ENCODE measurements at places on chromosomes 5 and 9.

GRCh38 chr9:107684224-107684623, 194.7 kb upstream of the KLF4 start:
- DNase-seq = no peak

- DNase-seq = no peak
These were observed 66.3 kb upstream of the COL5A1 start for GRCh38 chr9:134575103-134575900.

GRCh38 chr9:88925481-88925880, 65.8 kb upstream of the S1PR3 start:
- no peak for DNase-seq

GRCh38 chr5:171542525-171543140, 123.2 kb downstream of the FGF18 start:
- no peak for DNase-seq

DNA sequence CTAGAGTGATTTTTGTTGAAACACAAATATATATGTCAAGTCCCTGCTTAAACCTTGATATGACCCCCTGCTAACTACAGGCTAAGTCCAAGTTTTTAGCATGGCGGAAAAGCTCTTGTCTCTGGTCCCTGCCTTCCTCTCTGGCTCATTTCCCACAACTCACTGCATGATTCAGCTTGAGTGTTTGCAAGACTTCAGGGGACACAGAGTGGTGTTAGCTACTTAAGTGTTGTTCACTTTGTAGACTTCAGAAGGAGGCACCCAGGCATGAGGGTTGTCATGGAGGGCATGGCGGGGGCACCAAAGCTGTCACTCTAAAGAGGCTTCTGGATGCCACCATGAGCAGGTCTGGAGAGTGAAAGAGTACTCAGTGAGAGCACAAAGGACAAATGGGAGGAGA, 362.4 kb upstream of the ACTBL2 start:
- DNase-seq = no peak

- DNase-seq = no peak
These were observed 438.0 kb upstream of the MPDZ start for GRCh38 chr9:13717322-13718054.

- DNase-seq = no peak
These were observed 5.2 kb upstream of the SLC27A4 start for GRCh38 chr9:128335161-128335560.

DNA sequence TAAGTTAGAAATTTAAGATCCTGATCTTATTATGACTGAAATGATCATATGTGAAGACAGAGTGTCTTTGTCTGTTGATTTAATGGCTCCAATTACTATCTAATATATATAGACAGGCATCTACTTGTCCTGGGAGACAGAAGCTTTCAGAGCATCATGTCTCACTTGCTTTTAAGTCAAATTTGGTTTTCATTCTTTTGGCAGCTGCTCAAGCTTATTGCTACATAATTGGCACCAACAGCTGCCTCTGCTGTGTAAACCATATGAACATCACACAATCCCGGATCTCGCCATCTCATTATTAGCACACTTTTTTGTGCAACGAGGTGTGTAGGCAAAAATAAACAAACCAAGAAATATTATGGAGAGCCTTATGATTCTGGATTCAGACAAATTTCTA, 1717.9 kb downstream of the EFNA5 start:
- DNase-seq = no peak

GRCh38 chr5:140182803-140183367, 7.9 kb downstream of the CYSTM1 start:
- no peak for DNase-seq

DNA sequence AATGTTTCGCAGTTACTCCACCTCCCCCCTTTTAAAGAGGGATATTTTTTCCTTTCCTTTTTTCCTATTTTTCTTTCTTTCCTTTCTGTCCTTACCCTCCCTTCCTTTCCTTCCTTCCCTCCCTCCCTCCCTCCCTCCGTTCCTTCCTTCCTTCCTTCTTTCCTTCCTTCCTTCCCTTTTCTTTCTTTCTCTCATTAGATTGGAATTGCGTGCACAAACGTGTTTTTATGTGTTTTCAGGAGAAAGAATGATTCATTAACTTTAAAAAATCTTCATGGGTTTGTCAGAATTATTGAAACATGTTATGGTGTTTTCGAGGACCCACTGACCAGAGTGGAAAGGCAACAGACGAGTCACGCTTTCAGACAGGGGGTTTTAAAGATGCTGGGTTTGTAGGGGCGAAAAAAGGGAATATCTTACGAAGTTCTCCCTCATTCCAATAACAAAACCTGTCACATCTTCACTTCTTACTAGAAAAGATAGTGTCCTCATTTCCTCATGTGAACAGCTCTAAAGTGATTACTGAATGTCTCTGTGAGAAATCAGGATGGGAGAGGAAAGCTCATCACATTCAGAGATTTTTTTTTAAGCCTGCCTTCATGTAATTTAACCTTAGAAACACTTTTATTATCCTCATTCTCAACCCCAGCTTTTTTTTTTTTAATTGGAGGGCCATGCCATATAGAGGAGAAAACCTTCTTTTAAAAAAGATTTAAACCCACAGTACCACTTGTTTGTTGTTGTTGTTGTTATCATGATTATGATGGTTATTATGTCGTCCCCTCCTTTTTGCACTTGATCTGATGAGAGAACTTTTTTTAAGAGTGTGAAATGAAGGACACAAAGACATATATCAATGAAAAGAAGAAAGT, 21.9 kb downstream of the NR2F1 start:
- DNase-seq = no peak

- no peak for DNase-seq
These were observed 9.0 kb downstream of the RALGDS start for GRCh38 chr9:133111808-133112662.

GRCh38 chr5:76956033-76956432, 3.2 kb downstream of the CRHBP start:
- DNase-seq = no peak

DNA sequence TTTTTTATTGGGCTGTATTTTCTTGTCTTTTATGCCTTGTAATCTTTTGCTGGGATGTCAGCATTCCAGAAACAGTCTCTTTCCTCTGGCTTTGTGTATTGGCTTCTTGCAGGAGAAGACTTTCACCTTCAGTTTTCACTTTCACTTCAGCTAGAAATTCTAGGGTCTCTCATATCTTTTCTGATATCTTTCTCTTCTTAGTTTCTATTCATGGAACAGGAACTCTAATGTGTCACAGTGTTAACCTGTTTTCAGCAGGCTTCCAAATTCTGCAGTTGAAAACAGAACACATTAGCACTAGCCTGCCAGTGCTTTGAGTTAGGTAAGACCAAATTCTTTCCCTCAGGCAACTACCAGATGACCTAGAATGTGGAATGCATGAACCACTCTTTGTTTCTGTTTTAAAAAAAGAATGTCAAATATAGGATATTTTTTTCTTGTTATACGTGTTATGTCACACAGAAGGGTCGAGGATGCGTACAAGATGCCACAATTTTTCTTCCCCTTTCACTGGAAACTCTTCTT, 164.7 kb downstream of the TUSC1 start:
- no peak for DNase-seq

DNA sequence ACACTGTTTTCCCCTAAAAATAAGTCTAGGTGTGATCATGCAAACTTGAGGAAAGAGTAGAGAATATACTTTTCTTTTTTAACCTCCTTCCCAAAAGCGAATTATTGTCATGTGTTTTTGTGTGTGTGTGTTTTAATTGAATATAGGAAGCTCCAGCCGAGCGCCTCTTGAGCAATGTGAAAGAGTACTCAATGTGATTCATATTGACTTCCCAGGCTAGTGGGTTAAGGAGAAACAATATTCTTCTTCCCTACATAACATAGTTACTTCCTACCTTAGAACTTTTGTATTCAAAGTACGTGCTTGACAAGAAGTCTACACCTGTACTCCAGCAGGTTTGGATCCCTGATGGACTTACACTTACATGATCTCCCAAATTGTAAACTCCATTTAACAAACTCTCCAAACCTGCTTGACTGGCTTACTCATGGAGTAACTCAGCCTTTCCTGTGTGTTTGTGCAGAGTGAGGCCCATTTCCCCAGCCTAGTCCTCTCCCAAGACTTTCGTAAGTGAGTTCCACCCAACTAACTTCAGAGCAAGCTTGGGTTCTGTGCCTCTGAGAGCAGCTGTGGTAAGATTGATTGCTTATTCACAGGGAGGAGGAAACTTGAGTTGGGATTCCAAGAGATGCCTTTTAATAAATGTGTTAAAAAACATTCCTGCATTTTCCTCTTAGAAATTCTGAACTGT, 9.3 kb downstream of the SLC28A3 start:
- DNase-seq = no peak

DNA sequence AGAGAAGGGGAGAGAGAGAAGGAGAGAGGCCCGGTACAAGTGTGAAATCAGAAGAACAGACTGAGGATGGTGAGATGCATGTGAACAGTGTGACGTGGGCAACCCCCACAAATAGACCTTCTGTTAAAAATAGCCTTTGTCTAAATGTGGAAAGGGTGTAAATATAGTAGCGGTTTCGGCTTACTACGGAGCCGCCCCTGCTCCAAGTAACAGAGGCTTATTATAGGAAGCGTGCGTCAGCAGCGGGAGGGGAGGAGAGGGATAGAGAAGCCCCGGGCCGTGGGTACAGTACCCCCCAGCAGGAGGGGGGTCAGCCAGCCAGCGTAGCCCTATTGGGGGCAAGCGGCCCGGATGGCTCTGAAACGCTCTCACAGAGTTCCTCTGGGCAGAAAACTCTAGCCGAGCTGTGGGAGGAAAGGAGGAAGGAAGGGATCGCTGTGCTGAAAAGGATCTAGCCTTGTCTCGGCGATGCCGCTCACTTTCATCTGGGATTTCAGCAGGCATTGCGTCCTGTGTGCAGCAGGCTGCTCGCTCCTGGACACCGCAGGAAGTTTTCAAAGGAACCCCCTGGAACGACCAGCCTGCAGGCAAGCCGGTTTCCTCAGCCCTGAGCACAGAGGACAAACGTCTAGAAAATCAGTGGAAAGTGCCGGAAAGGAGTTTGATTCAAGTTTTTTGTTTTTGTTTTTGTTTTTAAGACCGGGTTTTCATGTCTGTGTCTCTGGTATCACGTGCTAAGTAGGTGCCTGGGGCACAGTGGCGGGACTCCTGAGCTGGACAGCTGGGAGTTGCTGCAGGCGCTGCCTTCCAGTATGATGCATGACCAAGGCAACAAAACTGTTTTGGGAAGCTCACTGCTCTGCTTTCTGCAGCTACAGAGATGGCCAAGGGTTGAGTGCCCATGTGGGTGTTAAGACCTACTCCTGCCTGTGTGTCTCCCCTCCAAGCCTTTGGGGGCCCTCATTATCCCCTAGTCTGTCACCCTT, 146.6 kb downstream of the SEC61B start:
- no peak for DNase-seq

DNA sequence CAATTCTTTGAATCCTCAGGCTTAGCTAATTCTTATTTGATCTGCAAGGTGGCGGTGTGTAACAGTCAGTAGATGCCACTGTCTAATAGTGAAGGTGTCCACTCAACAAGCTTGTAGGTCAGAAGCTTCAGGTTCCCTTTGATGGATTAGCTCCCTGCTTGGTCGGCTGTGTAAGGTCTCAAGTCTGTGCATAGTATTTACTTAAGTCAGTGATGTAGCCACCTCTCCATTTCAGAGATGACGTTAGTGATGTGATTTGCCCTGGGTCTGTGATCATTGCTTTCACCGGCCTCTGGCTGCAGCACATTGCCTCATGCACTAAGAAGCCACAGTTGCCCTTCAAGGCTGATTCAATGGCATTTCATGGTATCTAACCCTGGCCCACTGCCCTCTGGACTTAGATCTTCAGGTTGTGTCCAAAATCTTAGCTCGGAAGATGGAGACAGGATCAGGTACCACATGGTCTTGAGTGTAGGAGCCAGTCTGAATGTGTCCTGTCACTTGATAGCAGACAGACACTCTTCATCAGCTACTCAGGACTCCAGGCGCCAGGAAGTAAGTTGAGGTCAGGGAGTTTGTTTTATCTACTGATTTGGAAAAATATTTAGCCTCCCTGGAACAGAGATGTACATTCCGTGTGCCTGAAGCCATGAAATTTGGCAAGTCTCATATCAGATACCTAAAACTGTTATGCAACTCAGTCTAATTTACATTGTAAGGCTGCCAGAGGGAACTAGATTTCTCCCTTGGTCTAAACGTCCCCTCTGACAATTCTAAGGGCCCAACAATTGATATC, 42.9 kb downstream of the SUB1 start:
- no peak for DNase-seq

- no peak for DNase-seq
These were observed 107.2 kb downstream of the ARHGEF28 start for GRCh38 chr5:73733219-73733618.

DNA sequence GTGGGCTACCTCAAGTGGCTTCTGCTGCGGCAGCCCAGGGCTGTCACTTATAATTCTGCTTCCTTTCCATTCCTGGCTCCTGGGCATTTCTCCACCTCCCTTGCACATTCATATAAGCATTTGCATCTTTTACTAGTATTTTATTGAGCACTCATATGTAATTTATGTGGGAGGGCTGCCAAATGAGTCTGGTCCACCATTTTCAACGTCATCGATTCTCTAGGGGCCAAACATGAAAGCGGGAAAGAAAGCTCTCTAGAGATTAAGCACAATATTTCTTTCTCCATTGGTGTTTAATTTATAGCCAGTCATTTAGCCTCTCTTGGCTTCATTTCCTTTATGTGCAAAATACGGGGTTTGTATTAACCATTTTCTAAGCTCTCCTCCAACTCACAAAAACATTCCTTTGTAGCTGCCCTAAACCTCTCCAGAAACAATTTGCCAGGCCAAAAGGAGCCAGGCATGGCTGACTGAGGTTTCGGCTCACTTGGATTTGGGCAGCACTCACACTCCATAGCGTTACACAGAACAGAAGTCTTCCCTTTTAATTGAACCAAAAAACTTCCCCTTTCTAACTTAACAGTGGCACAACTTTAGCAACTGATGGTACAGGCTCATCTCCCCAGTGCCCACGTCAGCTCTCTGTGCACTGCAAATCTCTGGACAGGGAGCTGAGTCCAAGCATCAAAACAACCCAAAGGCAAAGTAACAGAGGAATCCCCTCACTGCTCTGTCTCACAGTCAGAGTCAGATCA, 183.5 kb downstream of the ROR2 start:
- DNase-seq = no peak

All from CD8-positive, alpha-beta T cell (primary cell).